ENCODE measurements at places on chromosomes 1 and 21. TPM values are rescaled to one million over a fixed set of nuclear protein-coding genes. Genes with fewer than 3 reads are reported as not detected.

Gene LCE1C
- total RNA-seq, result not detected

Gene AGMAT
- 18.1 TPM for total RNA-seq

Gene NUP210L
- total RNA-seq, result 0.05 TPM

Gene C1orf53
- total RNA-seq, result 0.66 TPM

Gene FCGR1A
- total RNA-seq, result not detected

DNA sequence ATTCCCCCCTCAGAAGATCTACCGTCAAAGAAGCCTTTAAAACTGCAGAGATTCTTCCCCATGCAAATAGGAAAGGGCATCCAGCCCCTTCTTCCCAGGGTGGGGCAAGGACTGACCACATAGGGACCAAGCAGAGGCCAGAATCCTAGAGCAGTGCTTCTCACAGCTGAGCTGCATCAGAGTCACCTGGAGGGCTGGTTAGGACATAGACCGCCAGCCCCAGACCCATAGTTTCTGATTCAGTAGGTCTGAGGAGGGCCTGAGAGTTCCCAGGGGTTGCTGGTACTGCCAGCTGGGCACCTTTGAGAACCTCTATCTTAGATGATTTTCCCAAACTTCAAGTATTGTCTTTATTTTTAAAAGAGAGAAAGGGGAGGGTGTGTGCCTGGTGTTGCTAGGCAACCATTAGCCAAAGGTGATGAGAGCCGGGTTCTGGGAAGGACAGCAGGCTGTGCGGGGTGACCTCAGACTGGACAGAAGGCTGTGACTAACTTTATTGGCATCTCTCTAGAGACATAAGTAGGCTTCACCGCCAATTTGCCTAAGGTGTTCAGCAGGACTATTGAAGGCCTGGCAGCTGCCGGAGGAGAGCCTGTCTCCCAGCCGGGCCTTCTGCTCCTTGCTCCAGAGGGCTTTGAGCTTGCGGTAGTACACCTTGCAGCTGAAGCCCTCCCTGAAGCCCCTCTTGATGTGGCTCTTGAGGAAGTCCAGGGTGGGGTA is 3.0 kb downstream of the SPATA46 start:
- H3K27ac ChIP-seq, result no peak overlapping the region
- H3K27me3 ChIP-seq, result no peaks in the 10 kb centered on the region
- DNase-seq, result no peak

DNA sequence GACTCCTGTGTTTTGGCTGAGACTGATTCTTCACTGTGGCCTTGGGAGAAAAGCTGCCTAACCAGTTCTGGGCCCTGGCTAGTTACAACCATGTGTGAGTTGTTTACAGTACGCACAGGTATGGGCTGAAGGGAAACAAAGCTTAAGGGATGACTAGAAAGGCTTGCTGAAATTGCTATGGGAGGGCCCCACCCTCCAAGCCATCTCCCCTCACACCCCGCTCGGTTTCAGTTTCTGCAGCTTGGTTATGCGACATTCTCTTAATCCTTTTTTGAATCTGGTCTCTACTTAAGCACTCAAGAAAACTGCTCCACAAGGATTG is 43.1 kb downstream of the PBX1 start:
- no peak for DNase-seq
- H3K4me1 ChIP-seq, result no peaks in the 10 kb centered on the region
- H3K27ac ChIP-seq, result no peak overlapping the region
- no peaks in the 10 kb centered on the region for H3K36me3 ChIP-seq
- no peaks in the 10 kb centered on the region for H3K27me3 ChIP-seq

DNA sequence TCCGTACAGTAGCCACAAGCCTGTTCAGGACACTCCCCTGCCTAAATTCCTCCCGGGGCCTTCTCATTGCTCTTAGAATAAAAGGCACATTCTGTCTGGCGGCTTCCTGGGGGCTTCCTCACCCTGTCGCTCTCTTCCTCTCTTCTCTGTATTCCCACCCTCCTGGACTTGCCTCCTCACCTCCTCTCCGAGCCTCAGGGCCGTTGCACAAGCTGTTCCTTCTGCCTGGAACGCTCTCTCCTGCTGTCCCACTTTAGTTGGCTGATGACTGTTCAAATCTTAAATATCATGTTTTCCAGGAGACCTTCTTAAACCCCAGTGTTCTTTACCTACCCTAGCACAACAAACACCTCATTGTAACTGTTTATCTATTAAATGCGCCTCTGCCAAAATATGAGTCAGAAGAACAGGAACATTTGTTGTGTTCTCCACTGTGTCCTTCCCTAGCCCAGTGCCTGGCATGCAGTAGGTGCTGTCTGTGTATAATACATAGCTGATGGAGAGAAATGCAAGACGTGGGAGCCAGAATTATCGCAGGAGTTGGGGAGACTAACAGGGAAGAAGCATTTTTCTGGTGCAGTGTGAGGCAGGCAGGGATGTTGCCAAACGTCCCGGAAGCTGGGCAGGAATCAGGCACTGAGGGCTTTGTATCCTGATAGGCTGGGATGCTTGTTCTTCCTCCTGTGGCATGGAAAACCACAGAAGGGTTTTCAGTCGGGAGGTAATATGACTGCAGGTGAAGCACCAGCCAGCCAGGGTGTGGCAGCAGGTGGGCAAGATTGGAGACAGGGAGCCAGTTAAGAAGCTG is 24.1 kb upstream of the THRAP3 start:
- H3K27me3 ChIP-seq, result peaks cover 8% of the 10 kb centered on the region
- H3K4me1 ChIP-seq, result no peaks in the 10 kb centered on the region
- no peaks in the 10 kb centered on the region for H3K36me3 ChIP-seq
- H3K4me3 ChIP-seq, result no peak overlapping the region
- DNase-seq, result no peak

DNA sequence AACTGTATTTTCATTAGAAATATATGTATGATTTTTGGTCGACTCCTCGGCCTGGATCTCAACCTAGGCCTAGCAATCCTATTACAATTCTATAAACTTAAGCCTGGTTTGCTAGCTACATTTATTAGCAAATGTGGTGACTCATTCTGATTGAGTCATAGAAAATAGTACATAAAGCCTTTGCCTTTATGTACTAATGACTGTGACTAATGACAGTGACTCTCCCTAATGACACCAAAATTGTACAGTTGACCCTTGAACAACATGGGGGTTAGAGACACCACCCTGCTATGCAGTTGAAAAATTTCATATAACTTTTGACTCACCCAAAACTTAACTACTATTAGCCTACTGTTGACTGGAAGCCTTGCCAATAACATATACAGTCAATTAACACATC is 78.9 kb downstream of the CLEC20A start:
- H3K27me3 ChIP-seq, result no peaks in the 10 kb centered on the region
- DNase-seq, result no peak
- H3K27ac ChIP-seq, result no peak overlapping the region
- H3K36me3 ChIP-seq, result no peaks in the 10 kb centered on the region
- no peak overlapping the region for H3K4me3 ChIP-seq

DNA sequence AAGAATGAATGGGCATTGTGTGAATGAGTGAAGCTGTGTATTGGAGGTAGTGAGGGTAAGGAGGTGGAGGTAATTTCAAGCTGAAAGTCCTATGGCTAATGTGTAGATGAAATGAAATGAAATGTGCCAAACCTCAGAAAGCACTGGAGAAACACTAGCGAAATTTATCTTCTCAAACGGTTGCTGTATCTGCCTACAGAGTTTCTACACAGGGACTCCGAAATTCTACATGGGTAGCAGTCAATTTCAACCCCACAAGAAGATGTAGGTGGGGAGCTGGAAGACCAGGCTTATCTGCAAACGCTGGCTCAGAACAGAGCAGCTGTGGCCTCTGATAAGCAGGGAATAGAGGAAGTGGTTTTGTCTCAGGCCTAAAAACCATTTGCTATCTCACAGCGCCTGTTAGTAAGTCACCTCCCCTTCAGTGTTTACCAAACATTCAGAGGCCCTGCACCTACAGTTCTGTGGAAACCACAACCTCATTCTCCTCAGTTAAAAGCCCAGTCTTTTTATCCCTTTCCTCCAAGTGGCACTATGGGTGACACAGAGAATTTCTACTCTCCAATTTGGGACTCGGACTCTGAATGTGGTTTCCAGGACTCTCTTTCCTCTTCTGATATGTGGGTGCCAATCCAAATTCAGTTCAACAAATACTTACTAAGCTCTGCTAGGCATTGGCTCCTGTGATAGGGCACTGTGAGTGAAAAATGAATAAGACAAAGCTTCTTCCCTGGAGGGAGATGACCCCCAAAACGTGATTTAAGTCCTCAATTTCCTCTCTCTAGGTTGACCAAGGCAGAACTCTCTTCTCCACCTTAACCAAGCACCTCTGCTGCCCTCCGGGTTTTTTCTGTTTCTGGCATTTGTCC is 17.2 kb upstream of the SLAMF6 start:
- H3K4me1 ChIP-seq, result peaks cover 63% of the 10 kb centered on the region
- H3K27ac ChIP-seq, result peak overlapping the region; percentile 92
- H3K27me3 ChIP-seq, result no peaks in the 10 kb centered on the region
- peak overlapping the region; percentile 47 for H3K4me3 ChIP-seq
- peaks cover 8% of the 10 kb centered on the region for H3K36me3 ChIP-seq

- H3K36me3 ChIP-seq, result peaks cover 30% of the 10 kb centered on the region
- H3K4me3 ChIP-seq, result no peak overlapping the region
- no peaks in the 10 kb centered on the region for H3K4me1 ChIP-seq
- DNase-seq, result no peak
These were observed 15.0 kb upstream of the TMEM201 start for GRCh38 chr1:9573723-9574122.

DNA sequence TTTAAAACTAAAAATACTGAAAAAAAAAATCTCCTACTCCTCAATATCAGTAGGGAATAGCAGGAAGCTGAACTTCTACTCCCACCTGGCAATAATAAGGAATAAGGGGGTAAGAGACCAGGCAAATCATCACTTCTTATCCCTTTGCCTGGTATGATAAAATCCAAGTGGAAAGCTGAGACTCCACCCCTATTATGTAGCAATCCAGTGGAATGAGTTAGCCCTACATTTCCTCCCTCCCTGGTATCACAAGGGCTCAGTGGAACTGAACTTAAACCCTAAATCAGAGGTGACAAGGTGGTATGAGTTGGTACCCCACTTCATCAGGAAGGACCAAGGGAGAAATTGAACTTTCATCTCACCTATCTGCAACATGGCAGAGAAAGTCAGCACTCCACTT is 25.7 kb downstream of the TRIM33 start:
- no peak overlapping the region for H3K4me3 ChIP-seq

DNA sequence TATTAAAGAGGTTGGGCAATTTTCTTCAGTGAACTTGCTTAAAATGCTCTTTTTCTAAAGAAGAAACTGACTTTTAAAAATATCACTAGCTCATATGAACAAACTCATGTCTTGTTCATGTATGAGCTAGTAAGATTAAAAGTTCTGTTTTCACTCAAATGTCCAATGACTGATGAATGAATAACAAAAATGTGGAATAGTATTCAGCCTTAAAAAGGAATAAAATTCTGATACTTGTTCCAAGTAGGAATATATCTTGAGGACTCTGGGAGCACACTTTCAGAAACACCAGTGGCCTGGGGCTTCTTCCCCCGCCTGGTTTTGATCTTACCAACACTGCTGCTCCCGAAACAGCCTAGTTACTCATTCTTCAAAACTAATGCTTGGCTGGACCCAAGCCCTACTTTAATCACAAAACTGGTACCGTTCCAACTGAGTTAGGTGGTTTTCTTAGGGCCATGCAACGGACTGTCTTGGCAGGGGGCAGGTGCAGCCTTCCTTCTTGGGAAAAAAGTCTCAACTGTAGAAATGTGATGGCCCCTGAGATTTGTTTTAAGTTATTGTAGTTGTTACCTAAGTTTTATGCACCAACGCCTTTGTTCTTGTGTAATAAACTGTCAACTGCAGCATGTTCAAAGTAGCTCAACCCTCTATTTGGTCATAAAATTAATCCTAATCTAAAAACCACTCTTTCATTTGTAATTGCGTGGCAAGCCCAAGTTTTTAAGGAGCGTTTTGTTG is 116.0 kb downstream of the ETS2 start:
- no peak for DNase-seq
- H3K4me3 ChIP-seq, result no peak overlapping the region
- H3K27me3 ChIP-seq, result peaks cover 25% of the 10 kb centered on the region
- no peaks in the 10 kb centered on the region for H3K36me3 ChIP-seq
- H3K4me1 ChIP-seq, result peaks cover 3% of the 10 kb centered on the region

GRCh38 chr1:56696663-56697062 is 51.5 kb downstream of the PRKAA2 start:
- H3K36me3 ChIP-seq, result no peaks in the 10 kb centered on the region
- no peaks in the 10 kb centered on the region for H3K4me1 ChIP-seq
- no peak for DNase-seq
- no peak overlapping the region for H3K4me3 ChIP-seq

DNA sequence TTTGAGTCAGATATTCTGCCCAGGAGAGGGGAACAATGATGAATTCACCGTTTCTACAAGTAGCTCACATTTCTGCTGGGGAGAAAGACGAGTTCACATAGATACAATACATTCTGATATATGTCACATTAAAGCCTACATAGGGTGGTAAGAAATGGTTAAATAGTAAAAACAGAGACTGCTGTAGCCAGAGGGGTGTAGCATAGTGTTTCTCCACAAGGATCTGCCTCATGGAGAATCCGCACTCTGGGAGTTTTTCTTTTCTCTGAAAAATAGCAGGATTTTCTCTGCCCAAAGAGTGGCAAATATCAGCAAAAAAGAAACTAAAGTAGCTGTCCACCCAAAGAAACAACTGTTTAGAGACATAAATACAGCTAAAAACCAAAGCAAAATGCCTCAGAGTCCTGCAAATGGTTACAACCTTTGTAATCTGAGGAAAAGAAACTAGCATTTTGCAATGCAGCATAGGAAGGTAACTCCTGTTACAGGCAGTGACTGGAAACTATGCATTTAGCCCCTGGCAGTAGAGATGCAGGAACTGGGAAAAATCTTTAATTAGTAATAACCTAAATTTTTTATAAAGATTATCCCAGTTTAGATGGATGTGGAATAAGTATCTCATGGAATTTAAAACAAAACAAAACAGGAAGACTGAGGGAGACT is 1126.7 kb upstream of the ADGRL2 start:
- no peaks in the 10 kb centered on the region for H3K36me3 ChIP-seq
- H3K27ac ChIP-seq, result no peak overlapping the region
- H3K27me3 ChIP-seq, result no peaks in the 10 kb centered on the region
- no peak for DNase-seq
- no peak overlapping the region for H3K4me3 ChIP-seq

Data from activated CD4-positive, alpha-beta T cell treated with anti-CD3 and anti-CD28 coated beads for 36 hours (primary cell).